Pancreas (tissue), 10 donors: ENCODE measurements at places on chromosomes 2 and 18. TPM values are rescaled to one million over a fixed set of nuclear protein-coding genes. Genes with fewer than 3 reads are reported as not detected.

Gene RFTN2
- 1.6 TPM for total RNA-seq

GRCh38 chr18:56727399-56727798 lies 76.2 kb downstream of the WDR7 start:
- no peak for DNase-seq

DNA sequence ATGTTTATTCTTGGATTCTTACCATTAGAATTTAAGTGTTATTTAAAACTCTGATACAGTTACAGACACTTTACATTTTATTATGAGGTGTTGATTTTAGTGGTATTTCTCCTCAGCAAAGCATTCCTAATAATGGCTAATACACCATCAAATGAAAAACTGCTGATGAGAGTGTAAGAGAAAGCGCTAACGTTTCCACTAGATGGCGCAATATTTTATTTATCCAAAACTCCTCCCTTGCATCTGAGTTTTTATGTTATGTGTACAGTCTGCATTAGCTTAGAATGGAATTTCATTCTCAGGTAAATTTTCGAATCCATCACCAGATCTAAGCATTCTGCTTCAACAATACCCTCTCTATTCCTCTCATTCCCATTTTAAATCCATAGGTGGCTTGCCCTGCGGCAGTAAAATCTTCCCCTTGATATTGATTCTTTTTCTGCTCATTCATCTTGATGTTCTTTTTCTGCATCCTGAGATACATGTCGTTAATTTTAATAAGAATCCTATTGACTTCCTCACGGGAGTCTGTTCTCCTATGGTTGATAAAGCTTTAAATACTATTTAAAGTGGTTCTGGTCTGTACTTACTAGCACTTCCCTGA lies 53.9 kb downstream of the PRKRA start:
- no peak for DNase-seq

DNA sequence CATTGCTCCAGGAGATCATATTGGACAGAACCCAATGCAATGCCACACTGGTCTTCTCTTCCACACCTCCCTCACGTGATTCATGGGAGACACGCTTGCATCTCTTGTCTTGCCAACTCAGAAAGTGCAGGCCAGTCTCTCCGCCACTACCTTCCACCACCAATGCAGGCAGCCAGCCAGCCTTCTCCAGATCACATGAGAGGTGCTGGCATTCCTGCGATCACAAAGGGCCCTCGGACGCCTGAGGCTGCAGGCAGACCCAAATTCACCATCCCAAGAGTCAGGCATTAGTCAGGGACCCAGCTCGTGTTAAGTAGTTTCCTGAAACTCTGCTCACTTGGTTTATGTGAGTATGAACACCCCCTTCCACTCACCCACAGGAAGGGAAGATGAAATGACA lies 437.0 kb upstream of the ETAA1 start:
- DNase-seq = no peak

- DNase-seq = no peak
These were observed 86.9 kb downstream of the VSNL1 start for GRCh38 chr2:17627434-17627833.

DNA sequence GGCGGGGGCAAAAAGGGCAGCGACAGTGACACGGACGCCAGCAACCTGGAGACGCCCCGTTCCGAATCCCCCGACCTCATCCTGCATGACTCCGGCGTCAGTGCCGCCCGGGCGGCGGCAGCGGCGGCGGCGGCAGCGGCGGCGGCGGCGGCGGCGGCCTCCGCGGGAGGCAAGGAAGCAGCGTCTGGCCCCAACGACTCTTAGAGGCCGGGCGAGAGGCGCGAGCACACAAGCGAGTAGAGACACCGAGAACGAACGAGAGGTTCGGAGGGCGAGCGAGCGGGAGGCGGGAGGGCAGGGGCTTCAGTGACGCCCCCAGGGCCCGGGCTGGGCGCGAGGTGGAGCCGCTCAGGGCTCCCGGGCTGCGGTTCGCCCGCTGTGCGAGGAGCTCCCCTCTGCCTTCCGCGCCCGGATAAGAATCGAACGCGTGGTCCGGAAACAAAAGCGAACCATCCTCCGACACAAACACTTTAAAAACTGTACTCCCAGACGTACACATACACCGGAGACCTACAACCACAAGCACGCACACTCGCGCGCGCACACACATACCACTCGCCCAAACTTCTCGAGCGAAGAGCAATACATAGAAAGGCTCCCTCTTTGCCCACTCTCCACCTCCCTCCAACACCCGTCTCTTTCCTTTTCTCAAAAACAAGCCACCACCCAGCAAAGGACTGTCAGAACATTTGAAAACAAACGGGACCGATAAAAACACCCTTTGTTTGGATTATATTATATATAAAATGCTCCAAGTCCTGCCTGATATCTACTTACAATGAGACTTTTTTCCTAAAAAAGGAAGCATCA lies 2.8 kb downstream of the SP9 start:
- DNase-seq = no peak

- DNase-seq = no peak
These were observed 155.1 kb downstream of the DOCK10 start for GRCh38 chr2:224887141-224887540.

GRCh38 chr18:59950215-59950944 lies 50.6 kb downstream of the PMAIP1 start:
- DNase-seq = no peak

- DNase-seq = no peak
These were observed 65.0 kb downstream of the SCG2 start for GRCh38 chr2:223537115-223537514.

GRCh38 chr2:126059379-126059778 lies 596.6 kb upstream of the GYPC start:
- no peak for DNase-seq

DNA sequence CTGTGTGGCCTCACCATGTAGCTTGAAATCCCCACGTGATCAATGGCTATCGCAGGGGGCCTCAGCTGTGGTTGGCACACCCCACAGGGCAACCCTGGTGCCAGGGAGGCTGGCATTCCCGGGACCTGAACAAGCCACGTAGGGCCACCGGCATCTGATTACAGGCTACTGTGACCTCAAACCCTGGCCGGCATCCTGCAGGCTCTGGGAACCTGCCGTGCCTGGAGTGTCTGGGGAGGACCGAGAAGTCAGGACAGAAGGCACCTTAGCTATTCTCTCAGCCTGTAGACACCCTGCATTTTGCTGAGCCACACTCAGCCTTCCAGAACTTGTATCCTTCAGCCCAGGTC lies 213.0 kb downstream of the GLI2 start:
- DNase-seq = no peak

DNA sequence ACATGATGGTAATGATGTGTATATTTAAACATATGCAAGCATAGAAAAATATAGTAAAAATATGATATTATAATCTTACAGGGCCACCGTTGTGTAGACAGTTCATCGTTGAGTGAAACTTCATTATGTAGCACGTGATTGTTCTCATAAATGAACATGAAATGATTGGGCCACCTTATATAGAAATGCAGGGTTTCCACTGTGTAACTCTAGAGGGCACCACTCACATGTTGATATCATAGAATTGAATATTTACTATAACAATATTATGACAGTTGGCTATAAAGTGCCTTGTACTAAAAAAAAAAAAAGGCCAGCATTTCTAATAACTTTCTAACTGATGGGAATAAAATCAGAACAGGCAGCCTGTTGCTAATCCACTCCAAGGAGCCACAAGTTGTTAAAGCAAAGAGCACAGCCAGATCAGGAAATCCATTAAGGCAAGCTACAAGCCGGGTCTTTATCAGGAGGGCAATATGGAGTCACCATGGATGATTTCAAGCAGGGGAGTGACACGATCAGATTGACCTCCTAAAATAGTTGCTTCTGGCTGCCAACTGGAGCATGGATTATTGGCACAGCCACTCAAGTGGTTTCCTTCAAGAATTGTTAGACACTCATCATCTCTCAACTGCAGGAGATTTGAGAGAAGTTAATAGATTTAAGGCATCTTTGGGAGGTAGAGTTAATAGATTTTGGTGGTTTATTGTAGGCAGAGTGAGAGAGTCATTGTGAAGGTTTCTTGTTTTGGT lies 16.7 kb downstream of the IL1F10 start:
- DNase-seq = no peak

DNA sequence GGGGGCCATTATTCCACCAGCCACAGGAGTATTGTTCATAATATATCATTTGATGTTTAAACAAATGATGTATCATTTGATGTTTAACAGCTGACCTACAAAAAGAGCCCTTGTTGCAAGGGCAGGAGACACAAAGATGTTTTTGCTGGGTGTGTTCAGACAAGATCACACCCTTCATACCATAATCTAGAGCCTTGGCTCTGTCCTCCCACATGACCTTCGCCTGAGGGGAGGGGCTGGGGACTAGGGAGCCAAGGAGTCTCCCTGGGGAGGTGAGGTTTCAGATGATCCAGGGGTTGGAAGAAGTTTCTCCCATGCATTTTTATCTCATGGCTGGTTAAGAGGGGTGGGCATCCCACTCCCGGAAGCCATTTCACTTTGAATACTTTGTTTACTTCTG lies 33.5 kb downstream of the CDC42EP3 start:
- DNase-seq = no peak

DNA sequence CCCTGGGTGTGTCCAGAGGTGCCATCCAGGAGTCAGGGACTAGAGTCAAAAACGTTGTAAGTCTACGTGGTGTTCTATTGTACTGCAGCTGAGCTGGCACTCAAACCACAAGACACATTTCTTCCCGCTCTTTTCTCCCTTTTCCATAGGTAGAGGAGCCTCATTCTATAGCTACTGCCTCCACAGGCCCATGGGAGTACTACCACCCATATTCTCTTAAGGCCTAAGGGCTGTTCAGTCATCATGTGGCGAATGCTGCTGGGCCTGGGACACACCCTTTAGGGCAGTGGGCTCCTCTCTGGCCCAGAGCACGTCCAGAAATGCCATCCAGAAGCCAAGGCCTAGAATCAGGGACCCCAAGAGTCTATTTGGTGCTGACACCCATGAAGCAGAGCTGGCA lies 1271.7 kb downstream of the CNTNAP5 start:
- no peak for DNase-seq

DNA sequence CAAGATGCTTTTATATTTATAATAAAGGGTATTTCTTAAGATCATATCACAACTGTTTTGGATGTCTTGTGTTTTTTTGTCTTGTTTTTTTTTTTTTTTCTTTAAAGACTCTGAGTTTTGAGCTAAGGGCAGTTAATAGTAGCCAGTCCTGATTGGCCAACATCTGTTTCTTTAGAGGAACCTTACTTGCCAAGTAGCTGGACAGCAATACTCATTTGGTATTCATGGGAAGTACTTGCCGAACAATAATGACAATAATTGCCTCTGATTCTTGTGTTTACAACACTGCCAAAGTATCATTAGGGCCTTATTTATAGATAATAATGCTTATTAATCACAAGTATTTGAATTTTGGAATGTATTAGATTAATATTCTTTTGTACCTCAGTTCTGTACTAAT lies 17.1 kb upstream of the POU3F3 start:
- no peak for DNase-seq

DNA sequence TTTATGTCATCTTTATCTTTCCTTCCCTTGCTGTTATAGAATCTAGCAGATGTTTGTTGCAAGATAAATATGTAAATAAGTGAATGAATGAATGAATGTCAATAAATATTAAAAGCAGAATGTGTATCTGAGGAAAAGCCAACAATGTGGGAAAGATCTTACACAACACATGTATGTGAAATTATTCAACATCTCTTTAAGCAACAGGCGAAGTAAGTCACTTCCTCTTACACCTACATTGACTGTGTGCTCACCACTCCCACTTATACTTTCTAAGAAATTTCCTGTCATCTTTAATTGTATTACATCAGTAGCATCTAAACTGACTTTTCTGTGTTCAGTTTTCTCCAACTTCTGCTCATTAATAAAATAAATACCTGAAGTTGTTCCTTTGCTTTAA lies 43.0 kb downstream of the RAD51AP2 start:
- DNase-seq = no peak

DNA sequence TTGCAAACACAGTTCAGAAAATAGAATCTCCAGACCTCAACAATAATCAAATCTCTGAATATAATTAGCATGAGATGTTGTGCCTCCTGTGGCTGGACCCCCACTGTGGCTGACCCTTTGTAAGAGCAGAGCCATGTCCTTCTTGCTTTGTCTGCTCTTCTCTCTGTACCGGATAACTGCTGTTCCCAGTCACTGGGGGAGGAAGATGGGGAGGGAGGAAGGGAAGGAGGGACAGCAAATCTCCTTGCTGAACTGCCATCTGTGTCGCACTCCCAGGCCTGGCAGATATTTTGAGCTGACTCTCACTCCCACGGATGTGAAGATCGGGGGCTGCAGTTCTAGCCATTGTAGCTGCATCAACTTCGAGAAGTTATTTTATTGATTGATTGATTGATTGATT lies 319.0 kb upstream of the CXCR4 start:
- no peak for DNase-seq

DNA sequence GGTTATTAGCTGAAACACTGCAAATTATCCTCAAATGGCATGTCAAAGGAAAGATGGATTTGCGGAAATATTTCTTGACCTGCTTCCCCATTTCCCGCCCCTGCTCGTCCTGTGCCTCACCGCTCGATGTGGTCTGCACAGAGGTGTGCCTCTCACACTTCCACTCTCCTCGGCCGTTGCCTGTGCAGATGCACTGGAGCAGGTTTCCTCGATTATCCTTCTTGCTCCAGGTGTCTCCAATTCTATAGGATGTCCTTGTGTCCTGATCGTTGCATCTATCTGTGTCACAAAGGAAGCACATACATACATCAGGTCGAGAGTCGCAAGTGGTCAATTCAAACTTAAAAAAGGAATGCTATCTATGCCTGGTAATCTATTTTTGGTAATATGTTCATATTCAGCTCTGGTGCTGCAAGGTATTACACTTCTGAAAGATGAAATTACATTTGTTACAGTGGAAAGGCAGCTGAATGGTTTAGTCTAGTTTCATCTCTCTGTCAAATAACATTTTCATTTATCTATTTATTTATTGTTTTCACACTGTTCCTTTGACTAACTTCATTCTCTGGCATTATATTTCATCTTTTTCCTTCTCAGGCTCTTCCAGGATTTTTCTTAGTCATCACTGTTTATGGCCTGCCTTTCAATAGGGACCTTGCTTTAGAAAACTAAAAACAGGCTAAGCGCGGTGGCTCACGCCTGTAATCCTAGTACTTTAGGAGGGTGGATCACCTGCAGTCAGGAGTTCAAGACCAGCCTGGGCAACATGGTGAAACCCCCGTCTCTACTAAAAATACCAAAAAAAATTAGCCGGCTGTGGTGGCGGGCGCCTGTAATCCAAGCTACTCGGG lies 7.6 kb downstream of the FN1 start:
- DNase-seq = no peak

GRCh38 chr18:74731097-74731496 lies 133.4 kb downstream of the ZNF407 start:
- DNase-seq = no peak

DNA sequence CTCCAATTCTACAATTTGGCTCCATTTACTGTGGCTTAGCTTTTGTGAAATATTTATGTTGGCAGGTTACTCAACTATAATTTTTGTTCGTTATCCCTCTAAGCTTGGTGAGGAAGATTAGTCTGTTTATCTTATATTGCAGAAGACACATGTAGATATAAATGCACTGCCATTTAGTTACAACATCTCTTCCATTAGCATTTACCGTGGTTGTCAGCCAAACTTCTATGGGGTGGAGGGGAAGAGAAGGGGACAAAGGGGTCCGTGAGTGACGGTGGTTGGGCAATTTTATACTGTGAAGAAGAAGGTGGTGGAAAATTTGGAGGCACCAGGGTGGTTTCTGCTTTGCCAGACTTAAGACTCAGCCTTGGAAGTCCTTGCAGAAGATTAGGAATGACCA lies 117.6 kb upstream of the CXCR4 start:
- DNase-seq = no peak
